ENCODE measurements at places on chromosomes 6 and 20.

- DNase-seq: no peak
Measured at GRCh38 chr6:163793011-163793983, 378.8 kb downstream of the QKI start.

- no peak for DNase-seq
Measured at GRCh38 chr6:15246217-15246665, 372 bp downstream of the JARID2 start.

DNA sequence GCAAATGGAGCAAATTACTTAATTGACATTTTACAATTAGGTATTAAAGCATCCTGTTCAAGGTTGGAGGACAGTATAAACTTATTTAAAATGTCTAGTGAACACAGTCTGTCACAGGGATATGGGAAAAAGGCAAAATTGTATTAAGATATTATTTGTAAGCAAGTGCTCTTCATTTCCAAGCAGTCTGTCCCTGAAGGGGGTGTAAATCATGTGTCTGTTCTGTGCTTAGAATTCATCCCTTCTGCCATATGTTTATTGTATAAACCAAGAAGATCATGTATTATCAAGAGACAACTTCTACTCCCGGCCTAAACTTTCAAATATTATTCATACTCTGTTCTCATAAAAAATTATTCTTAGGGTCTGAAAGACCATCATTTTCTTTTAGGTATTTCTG lies 144.8 kb downstream of the BCKDHB start:
- DNase-seq: no peak

GRCh38 chr20:62805155-62805710 lies 598 bp downstream of the OGFR start:
- DNase-seq: no peak

DNA sequence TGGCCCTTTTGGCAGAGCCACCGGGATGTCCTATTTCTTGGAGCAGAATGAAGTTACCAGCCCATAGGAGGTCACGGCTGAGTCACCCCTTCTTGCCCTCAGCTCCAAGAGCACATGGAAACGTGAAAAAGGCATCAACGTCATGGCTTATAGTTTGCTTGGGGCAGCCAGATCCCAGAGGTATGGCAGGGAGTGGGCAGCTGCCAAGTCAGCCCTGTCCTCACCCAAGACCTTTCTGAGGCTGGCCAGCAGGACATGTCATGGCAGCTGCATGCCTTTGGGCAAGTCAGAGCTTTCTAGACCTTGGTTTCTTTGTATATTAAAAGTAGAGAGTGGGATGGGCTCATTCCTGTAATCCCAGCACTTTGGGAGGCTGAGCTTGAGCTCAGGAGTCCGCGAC lies 8.2 kb upstream of the MDFI start:
- no peak for DNase-seq

- no peak for DNase-seq
Measured at GRCh38 chr6:7673063-7673536, 52.8 kb upstream of the BMP6 start.

DNA sequence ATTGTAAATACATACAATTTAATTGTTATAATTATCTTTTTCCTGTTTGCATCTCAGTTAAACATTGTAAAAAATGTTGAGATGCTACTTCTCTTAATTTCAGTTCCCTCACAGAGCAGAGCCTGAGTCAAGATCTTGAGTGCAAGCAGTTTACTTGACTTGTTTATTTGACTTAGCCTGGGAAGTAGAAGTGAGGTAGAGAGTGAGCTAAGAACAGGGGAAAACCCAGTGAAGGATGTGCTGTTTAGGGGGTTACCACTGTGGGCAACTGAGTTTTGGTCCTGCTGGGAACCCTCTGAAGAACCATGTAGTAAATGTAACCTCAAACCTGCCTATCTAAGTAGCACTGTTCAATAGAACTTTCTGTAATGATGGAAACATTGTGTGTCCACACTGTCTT lies 495.2 kb upstream of the FLRT3 start:
- DNase-seq: no peak

DNA sequence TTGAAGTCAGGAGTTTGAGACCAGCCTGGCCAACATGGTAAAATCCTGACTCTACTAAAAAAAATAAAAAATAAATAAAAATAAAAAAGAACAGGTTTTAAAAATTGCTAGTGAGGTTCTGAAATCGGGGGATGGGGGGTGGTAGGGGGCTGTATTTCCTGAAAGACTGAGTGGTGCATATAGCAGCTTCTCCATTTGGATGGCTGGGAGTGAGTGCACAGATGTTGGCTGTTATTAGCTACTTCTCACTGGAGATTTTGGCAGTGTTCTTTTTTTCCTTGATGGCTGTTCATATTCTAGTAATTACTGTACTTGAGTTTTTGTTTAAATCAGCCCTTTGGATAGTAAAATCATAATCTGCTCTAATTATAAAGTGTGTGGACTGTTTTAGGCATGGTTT lies 79.8 kb downstream of the RTN4IP1 start:
- DNase-seq: no peak

DNA sequence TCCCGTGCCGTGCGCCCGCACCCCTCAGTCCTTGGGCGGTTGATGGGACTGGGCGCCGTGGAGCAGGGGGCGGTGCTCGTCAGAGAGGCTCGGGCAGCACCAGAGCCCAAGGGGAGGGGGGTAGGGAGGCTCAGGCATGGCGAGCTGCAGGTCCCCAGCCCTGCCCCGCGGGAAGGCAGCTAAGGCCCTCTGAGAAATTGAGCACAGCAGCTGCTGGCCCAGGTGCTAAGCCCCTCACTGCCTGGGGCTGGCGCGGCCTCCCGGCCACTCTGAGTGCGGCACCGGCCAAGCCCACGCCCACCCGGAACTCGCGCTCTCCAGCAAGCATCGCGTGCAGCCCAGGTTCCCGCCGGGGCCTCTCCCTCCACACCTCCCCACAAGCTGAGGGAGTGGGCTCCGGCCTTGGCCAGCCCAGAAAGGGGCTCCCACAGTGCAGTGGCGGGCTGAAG lies 16.4 kb downstream of the SOX4 start:
- no peak for DNase-seq

GRCh38 chr20:11110535-11110934 lies 436.7 kb upstream of the JAG1 start:
- no peak for DNase-seq

DNA sequence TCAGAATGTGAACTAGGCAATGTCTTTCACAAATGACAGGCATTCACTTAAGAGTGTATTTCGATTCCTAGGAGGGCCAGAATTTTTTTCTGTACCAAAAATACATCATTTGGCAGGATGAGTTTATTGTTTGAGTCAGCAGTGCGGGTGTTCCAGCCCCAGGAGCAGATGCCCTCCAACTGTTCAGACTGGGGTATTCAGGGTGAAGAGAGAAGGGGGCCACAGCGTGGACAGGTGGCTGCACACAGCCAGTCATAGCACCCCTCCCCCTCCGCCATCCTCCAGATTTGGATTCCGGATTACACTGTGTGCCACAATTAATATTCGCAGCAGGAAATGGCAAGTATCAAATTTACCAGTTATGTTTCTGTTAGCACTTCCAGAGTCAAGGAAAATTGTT lies 38.6 kb downstream of the RIPOR2 start:
- no peak for DNase-seq

DNA sequence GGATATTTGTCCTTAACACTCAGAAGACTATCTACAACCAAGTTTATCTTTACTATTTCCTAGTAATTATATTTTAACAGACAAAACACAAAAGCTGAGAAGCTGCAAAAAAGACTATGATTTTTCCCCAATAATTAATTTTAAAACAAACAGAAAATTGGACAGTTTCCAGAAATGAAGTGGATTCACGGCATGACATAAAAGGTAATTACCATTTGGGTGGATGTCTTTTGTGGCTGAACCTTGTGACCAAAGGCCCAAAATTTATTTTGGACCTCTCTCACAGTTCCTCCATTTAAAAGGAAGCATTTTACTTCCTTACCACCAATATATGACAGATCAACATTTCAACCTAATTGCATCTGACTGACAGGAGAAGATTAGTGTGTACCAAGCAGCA lies 90.2 kb downstream of the GMDS start:
- DNase-seq: no peak

GRCh38 chr20:49676581-49677291 lies 36.9 kb downstream of the B4GALT5 start:
- no peak for DNase-seq

GRCh38 chr6:32637219-32637880 lies at the start of gene HLA-DQA1:
Gene HLA-DQA1, plus strand, starts transcription at chr6:32637406. Its CDS starts 53 bp downstream, at chr6:32637459.
- no peak for DNase-seq

DNA sequence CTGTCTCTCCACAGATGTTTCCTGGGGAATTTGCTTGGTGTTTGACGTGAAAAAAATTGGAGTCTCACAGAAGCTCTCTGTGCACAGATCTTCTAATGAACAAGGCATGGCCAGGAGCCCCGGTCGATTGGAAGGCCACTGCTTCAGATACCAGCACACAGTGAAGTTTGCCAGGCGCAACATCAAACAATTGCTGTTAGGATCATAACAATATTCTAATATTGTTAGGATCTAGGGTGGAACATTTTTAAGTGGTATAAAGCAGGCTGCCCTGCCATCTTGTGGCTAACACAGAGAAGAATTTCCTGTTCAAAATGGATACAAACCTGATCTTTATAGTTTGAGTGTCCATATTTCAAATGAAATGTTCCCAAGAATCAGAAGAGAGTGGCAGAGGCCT lies 64.1 kb downstream of the C6orf118 start:
- no peak for DNase-seq

DNA sequence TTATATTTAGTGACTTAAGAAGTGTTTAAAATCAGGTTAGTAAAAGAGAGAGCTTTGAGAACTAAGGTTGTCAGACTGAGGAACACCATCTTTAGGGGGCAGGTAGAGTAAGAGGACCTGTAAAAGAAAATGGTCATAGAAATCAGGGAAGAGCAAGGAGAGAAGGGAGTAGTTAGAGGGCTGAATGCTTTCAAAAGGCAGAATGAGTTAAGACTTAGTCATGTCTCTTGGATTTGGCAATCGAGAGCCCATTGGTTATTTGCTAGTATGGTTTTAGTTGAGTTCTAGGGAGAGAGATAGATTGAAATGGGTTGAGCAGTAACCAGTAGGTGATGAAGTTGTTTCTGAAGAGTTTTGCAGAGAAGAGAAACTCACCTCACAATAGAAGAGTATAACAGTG lies 51.1 kb downstream of the RALGAPB start:
- DNase-seq: no peak

GRCh38 chr6:1191141-1191630 lies 120.7 kb upstream of the FOXQ1 start:
- no peak for DNase-seq

DNA sequence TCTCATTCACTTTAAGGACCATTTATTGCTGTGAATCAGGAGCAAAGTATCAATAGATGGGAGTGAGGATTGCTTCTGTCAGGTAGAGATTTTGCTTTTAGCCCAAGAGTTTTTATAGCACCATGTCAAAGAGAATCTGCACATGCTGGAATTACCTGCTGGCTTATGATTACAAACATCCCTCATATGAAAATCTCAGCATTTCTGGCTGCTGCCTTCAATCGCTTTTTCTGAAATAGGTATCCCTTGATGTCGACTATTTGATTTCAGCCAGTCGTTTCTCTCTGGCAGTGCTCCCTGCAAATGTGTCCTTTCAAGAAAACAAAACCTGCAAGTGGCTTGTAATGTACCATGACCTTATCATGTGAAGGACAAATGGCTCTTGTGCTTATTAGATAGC lies 34.5 kb upstream of the NEDD9 start:
- no peak for DNase-seq

GRCh38 chr6:43810965-43811732 lies 41.1 kb downstream of the VEGFA start:
- no peak for DNase-seq

DNA sequence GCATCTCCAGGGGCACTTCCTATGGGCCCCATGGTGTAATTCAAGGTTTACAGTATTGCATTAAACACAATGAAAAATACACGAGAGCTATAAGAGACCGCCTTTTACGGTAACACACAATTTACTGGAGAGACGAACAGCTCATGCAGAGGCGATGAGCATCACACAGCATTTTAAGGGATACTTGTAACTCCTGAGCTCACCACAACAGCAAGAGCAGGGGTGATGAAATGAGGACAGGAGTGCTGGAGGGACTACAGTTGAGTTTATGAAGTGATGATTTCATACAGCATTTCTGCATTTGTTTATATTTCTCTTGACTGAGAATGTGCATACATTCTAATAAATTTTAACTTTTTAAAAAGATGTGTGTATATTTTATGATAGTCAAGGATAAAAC lies 113.9 kb downstream of the WDR27 start:
- DNase-seq: no peak

- DNase-seq: no peak
Measured at GRCh38 chr6:41072836-41073202, at the start of gene NFYA. Gene NFYA, plus strand, starts transcription at chr6:41072974. Its CDS starts 6,116 bp downstream, at chr6:41079090.

- DNase-seq: no peak
Measured at GRCh38 chr6:24796616-24797290, 2.0 kb downstream of the ARMH2 start.

- no peak for DNase-seq
Measured at GRCh38 chr6:149680503-149680902, 32.0 kb upstream of the KATNA1 start.
